Femur (tissue), 1 donor: ENCODE measurements at places on chromosomes 13 and 19.

- no peak for DNase-seq
Observed at GRCh38 chr13:48600374-48601364, 53.1 kb upstream of the CYSLTR2 start.

- DNase-seq, result no peak
Observed at GRCh38 chr13:71770710-71771109, 96.3 kb downstream of the DACH1 start.

DNA sequence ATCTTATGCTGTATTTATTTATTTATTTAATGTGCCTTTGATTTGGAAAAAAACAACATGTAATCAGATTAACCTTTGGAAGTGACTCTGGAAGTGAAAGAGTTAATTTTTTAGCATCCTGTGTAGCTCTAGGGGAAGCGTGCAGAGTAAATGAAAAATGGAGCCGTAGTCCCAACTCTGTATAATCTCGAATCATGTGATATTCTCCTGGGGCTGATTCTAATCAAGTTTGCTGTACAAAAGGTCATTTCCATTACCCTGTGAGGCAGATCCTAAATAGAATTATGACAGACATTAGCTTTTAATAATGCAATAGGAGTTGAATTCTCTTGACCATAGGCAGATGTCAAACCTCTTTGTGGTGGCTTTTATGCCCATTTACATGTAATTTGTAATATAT is 238.6 kb upstream of the CSNK1A1L start:
- DNase-seq, result no peak

DNA sequence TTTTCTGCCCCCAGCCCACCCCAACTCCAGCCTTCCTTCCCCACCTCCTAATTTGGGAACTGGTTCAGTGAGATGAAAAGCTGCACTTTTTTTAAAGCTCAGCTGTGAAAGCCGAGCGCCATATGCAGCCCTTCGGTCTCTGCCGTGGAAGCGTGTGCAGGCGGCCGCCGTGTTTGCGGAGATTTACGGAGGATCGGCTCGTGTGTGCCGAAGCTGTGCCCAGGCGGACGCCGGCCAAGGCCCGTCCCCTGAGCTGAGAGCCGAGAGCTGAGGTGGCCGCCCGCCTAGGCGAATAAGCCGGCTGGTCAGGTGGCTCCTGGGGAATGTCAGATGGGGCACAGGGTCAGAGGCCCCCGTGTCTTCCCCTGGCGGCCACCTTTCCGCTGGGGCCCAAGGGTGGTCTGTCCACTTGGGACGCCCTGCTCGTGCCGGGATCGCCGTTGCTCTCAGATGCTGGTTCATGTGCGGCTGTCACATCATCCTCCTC is 78.7 kb downstream of the ZNF536 start:
- peak; percentile 50 for DNase-seq

- no peak for DNase-seq
Observed at GRCh38 chr13:91397595-91397994, 826 bp upstream of the GPC5 start.

DNA sequence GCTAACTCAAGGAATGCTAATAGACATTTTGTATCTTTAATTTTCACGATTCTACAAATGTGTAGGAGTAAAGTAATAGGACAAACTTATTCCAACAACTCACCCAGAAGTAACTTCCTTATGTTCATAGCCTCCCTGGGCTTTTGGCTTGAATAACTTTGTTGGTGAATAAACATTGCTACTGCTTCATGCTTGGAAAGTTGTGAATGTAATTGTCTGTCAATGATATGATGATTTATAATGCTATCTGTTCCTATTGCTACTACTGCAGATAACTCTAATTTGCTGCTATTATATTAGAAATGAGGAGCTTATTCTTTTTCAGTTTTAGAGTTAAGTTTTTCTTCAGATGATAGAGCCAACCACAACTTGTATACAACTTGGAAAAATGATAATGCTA is 307.7 kb downstream of the PCDH9 start:
- DNase-seq, result no peak

GRCh38 chr19:35216016-35216832 is 12.3 kb downstream of the FAM187B start:
- DNase-seq, result no peak

- DNase-seq, result no peak
Observed at GRCh38 chr19:31280287-31281006, 68.8 kb downstream of the TSHZ3 start.

DNA sequence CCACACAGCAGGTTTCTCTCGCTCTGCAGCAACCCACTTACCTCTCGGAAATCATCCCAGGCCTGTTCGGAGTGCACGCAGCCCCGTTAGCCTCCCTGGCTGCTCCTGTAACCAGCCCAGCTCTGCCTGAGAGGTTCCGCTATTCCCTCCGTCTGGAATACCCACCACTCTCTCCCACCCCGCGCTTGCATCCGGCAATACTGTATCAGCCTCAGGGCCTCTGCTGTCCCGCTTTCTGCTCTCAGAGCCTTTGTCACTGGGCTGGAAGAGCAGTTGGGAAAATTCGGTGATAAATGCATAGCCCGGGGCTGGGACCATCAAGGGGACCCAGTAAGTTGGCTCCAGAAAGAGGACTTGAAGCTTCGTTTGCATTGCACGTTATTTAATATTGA is 759 bp upstream of the TLE6 start:
- no peak for DNase-seq

- DNase-seq, result no peak
Observed at GRCh38 chr13:113992276-113993005, 18.6 kb upstream of the C13orf46 start.

DNA sequence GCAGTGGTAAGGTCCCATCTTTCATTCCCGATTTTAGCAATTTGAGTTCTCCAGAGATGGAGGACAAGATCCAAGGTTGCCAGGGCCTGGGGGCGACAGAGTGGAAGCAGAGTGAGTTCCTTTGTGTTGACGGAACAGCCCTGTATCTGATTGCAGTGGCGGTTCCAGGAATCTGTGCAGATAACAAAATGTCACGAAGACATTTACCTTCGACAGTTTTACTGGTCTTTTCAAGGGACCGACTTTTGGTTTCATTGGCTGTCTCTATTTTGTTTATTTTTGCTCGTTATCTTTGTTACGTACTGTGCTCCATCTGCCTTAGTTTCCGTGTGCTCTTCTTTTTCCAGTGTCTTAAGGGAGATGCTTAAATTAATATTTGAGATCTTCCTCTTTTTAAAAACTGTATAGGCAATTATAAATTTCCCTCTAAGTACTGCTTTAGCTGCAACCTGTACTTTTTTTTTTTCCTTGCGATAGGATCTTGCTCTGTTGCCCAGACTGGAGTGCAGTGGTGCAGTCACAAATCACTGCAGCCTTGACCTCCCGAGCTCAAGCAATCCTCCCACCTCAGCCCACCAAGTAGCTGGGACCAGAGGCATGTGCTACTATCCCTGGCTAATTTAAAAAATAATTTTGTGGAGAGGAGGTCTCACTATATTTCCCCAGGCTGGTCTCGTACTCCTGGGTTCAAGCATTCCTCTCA is 23.2 kb downstream of the KDM4B start:
- DNase-seq, result no peak

DNA sequence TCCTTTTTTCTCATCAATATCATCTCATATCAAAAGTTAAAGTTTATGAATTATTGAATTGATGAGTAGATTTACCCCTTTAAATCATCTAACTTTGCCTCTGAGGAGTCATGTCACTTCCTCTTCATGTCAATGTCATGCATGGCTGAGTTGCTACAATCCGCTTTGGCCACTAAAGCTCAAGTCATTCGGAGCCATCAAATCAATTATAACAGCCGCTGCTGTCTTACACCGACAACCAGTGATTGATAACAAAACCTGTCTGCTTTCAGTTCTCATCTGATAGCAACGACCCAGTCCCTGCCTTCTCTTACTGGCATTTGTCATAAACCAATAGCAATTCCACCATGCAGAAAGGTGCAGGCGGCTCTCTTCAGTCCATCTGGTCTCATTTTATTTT is 429.3 kb downstream of the DIAPH3 start:
- DNase-seq, result no peak

- DNase-seq, result no peak
Observed at GRCh38 chr13:48775285-48775684, 121.6 kb downstream of the CYSLTR2 start.

DNA sequence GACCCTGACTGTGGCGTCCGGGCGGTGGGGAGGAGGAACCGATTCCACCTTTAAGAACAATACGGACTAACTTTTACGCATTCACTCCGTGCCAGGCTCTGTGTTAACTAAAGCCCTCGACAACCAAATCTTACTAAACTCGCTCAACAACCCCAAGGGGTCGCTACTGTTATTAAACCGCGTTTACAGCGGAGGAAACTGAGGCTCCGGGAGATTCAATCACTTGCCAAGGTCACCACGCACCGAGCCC is 1.2 kb downstream of the SAMD1 start:
- DNase-seq, result no peak

DNA sequence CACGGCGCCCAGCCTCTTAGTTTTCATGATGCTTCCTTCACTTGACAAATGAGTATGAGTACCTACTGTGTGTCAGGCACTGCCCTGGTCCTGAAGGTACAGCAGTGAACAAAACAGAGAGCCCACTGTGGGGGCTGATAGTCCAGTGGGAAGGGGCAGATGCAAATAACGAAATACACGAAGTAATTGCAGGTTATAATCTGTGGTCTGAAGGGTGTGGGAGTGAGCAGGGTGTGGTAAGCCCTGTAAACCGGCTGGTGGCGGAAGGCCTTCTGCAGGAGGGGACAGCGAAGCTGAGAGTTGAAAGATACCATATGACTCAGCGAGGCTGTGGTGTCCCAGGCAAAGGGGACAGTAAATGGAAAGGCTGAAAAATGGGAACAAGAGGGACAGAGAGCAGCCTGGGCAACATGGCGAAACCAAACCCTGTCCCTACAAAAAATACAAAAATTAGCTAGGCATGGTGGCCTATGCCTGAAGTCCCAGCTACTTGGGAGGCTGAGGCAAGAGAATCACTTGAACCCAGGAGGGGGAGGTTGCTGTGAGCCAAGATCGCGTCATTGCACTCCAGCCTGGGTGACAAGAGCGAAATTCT is 60.5 kb downstream of the MAP4K1 start:
- DNase-seq, result no peak

GRCh38 chr13:79810669-79811068 is 329.7 kb downstream of the NDFIP2 start:
- DNase-seq, result no peak

- DNase-seq, result no peak
Observed at GRCh38 chr13:60716313-60716712, 319.3 kb downstream of the TDRD3 start.

DNA sequence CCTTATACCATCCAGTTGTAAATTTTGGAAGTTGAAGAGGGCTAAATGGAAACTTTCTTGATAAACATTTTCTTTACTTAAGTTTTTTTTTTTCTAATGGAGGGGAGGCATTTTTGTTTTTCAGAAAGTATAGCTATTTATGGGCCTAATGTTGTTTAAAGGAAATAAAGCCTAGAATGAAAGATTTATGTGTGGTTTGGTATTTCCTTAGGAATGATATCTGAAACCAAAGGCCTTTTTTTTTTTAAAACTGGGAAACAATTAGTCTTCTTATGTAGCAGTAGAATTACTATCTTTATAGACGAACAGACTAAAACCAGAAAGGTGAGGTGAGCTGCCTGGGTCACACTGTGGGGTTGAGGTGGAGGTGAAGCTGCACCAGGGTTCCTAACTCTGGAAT is 80.1 kb downstream of the ESD start:
- no peak for DNase-seq

DNA sequence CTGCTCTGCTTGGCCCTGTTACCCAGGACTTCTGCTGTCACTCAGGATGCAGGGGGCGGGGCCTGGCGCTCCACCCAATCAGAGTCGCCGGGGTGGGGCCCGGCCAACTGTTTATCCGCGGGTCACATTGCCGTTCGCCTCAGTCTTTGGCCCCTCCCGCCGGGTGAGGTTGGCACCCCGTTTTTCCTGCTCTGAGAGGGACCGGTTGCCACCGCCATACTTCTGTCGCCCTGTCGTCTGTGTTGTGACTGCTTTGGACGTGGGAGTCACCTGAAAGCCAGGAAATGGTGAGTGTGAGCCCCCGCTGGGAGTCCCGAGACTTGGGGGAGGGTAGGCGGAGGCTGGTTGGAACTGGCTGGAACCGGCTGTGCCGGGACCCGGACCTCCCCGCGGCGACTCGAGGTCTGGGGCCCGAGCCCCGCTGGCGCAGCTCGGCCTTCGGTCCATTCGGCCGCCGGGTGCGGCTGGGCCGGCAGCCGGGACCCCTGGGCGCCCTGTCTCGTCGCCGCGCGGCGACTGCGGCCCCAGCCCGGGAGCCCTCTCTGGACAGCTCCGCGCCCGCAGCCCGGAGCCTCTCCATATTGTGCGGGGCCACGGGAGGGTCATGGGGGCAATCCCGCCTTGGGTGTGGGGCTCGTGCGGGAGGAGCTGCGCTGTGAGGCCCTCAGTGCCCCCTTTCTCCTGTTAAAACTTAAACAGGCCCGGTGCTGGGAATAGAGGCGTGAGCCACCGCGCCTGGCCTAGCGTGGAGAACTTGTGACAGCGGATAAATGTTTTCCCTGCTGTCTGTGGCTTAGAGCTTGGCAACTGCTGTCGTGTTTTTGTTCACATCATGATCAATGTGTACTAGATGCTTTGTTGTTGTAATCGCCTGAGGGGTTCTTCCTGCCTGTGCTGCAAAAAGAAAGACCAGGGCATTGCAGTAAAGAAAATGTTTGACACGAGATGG is at the start of gene ZNF844:
Gene ZNF844, plus strand, starts transcription at position 142 of the 949 bp plus-strand sequence. Its CDS starts 143 bp downstream, at position 285.
- DNase-seq, result peak; percentile 97

GRCh38 chr13:30607908-30608307 is 9.8 kb upstream of the USPL1 start:
- DNase-seq, result no peak
